ENCODE measurements at places on chromosomes 3 and 15.

DNA sequence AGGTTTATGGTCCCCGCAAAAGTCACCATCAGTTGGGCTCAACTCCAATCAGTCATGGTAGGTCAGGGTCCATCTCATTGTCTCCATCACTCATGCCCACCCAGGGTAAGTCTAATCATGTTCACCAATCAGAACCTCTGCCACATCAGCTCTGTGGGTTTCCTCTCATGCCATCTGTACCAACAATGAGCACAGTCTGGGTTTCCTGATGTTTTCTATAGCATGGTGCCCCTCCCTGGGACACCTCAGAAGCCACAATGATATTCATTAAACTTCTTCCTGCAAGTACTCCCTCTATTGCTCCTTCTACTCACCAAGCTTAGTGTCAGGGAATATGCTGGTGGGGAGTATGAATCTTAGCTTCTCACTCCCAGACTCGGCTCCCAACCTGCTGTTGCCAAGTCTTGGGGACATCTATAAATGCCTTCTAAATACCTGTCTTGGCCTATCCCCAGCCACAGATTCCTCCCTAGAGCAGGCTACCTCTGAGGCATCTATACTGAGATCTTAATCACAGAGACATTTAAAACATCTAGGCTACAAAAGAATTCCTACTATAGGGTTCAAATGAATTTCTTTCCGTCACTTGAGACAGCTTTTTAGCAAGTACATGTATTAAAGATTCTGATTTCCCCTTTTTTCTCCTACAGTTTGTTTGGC is 5.0 kb upstream of the CCR2 start:
- DNase-seq, result no peak

GRCh38 chr15:75943713-75944215 is 40.1 kb downstream of the FBXO22 start:
- no peak for DNase-seq

DNA sequence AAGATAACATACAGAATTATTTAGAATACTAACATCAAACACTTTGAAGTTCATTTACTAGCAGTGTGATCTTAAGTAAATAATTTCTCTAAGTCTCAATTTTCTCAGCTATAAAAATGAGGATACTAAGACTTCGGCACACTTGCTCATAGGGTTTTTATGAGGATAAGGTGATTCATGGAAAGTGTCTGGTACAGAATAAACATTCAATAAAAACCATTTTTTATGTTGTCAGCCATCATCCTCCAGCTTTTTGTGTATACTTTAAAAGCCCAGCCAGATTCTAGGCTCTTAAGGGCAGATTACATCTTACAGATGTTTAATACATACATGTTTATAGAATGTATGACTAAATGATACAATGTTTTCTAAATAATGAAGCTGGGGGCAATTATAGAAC is 56.8 kb downstream of the FEZF2 start:
- no peak for DNase-seq

GRCh38 chr15:68200016-68200861 is 4.9 kb downstream of the CALML4 start:
- DNase-seq, result no peak

- no peak for DNase-seq
Measured at GRCh38 chr3:126277629-126278378, 79.4 kb downstream of the KLF15 start.

- DNase-seq, result no peak
Measured at GRCh38 chr3:74636981-74637380, 22.5 kb upstream of the CNTN3 start.

GRCh38 chr3:164465172-164465571 is 613.1 kb downstream of the SI start:
- DNase-seq, result no peak

- DNase-seq, result no peak
Measured at GRCh38 chr3:5799398-5799797, 611.9 kb downstream of the EDEM1 start.

DNA sequence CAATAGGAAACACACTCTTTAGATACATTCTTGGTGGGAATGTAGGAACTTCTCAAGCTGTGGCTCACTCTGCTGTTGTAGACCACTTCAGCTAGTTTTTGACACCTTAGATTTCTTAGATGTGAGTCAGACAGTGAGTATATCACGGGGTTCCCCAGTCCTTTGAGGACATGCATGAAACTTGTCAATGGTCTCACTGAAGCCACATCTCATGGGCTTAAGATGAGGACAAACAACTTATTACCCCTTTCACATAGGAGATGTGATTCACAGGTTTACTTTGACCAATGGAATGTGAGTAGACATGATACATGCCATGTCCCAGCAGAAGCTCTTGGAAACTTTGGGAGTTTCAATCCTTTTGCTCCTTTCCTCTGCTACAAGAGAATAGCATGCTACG is 325.5 kb downstream of the CHST2 start:
- no peak for DNase-seq

GRCh38 chr3:64901522-64901885 is 213.7 kb upstream of the ADAMTS9 start:
- DNase-seq, result no peak

DNA sequence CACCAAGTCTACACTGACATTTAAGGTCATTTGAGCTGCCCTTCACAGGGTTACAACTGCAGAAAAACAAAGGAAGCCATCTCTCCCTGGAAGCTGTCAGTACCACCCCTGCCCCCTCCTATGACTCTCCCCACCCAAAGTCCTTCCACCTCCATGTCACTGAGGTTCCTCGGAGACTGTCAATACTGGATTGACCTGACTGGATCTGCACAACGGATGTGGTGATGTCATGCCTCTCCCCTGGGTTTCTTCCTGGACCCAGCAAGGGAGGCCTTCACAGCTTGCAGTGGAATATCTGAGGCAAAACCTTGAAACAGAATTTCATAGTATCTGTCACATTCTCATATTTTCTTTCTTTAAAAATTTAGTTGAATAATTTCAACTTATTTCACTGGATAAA is 153.5 kb downstream of the CLSTN2 start:
- no peak for DNase-seq

GRCh38 chr3:129105862-129106261 is 15.7 kb downstream of the RAB43 start:
- no peak for DNase-seq

DNA sequence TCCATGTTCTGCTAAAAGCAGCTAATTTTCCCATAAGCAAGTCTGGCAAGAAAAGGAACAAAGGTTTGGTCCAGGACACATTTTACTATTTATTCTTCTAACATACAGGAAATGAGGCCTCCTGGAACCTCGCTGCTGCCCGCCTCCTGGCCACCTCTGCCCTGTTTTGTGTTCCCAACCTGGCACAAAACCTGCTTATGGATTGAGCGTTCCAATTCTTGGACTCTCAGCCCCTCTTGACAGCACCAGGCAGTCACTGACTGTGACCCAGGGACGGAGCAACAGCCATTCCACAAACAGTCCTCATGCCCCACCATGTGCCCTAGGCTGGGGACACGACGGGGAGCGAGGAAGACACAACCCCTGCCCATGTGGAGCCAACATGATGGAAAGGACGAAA is 11.6 kb upstream of the SSUH2 start:
- no peak for DNase-seq

DNA sequence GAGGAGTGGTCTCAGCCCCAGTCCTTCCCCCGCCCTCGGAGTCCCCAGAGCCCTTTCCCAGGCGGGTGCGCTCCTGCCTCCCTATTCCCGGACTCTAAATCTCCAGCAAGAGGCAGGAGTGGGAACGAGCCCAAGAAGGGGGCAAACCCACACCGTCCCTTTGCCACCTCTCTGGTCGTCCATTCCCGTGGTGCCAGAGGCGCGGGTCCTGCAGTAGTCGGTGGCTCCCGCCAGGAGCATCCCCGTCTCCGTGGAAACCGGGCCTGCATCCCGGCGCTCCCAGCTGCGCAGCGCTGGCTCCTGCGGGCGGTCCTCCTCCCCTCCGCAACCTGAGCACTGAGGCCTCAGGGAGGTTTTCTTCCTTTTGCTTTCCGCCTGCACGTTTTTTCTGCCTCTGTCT is 44.8 kb downstream of the LHFPL4 start:
- DNase-seq, result no peak

- no peak for DNase-seq
Measured at GRCh38 chr3:157914882-157915281, 191.3 kb downstream of the SHOX2 start.
